ENCODE measurements at places on chromosomes 5 and 9. TPM values are rescaled to one million over a fixed set of nuclear protein-coding genes. Genes with fewer than 3 reads are reported as not detected.

DNA sequence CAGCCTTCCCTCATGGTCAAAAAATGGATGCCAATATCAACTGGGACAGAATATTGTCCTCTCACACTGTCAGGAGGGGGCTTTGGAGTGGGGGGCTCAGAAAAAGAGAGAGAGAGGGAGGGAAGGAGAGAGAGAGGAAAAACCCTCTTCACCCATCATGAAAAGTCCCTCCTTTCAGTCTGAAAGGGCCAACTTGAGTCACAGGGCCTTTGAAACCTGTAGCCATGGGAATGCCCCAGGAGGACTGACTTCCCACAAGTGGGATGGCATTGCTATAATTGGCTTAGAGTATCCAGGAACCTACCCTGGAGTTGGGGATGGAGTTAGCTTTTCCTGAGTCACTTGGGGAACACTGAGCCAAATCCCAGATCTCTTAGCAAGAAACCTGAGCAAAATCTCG, 41.2 kb downstream of the DNAJC21 start:
- no peak for DNase-seq

- no peak for DNase-seq
Observed at GRCh38 chr9:113566016-113566711, 102.6 kb downstream of the RGS3 start.

Gene ZCCHC10
- 21.4 TPM for total RNA-seq

GRCh38 chr9:37342493-37342892, 80.0 kb upstream of the GRHPR start:
- DNase-seq: no peak
